Hematopoietic multipotent progenitor cell treated with erythropoietin and hydrocortisone succinate and interleukin-3 and kit ligand, for 8 days (in vitro differentiated cells): ENCODE measurements at places on chromosomes 6 and 20.

DNA sequence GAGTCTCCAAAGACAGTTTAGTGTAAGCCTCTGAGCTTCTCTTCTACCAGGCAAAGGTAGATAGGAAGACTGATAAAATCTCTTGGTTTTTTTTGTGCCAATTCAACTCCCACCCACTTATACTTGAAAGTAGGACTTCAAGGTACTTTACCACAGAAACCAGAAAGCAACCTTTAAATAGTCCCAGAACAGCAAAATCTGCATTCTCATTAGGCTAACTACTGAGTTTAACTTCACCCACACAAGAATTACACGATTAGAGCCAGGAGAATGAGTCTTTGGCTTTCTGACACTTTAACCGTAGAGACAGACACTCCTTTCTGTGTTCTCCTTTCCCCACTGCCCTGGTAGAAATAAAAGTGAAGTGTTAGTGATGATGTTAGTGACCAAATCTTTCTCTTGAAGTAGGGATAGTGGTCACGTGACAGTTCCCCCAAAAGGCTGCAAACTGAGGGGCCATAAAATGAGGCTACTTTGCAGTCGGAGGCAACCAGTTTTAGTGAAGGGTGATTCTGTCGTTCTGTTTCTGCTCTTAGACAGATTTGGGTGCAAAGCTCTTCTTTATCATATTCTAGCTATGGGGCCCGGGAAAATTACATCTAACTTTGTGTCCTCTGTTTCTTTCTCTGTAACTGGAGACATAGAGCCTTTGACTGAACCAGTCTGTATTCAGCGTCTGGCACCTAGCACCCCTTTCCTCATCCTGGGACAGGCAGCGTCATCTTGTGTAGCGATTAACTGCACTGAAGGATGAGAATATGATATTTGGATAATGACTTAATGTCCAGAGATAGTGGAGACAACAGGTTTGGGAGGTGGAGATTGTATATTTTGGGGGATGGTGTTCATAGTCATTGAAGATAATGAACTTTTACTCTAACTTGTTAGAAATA is 206.4 kb upstream of the CITED2 start:
- DNase-seq: no peak

DNA sequence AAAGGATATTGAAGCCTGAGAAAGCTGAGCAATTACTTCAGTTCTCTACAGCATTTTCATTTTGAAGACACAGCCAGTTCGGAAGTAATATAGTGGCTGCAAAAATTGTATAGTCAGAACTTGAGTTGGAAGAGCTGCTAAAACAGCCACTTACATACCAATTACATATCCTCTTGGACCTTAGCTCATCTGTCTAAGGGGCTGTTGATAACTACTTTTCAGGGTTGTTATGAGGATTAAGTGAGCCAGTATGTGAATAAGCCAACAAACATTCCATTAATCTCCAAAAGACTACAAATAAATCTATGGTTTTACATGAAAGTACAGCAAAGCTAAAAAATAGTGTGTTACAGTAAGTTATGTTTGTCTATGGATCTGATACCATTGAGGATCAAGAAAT is 59.7 kb downstream of the TMEM200A start:
- DNase-seq: no peak

DNA sequence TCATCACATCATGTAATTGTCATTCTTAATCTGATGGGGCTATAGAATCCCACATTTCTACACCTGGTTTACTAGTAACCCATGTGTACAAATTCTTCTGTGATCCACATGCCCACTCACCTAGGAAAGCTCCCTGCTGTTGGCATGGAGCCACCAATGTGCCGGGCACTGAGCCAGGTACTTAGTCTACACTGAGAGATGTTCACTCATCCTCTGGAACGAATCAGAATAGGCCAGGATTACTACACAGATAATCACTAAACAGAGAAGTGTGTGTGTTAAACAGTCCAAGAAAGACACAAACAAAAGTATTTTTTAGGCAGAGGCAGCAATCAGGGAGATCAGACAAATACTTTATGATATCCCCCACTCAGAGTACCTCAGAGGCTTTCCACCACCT is 193.2 kb upstream of the VGLL2 start:
- no peak for DNase-seq

DNA sequence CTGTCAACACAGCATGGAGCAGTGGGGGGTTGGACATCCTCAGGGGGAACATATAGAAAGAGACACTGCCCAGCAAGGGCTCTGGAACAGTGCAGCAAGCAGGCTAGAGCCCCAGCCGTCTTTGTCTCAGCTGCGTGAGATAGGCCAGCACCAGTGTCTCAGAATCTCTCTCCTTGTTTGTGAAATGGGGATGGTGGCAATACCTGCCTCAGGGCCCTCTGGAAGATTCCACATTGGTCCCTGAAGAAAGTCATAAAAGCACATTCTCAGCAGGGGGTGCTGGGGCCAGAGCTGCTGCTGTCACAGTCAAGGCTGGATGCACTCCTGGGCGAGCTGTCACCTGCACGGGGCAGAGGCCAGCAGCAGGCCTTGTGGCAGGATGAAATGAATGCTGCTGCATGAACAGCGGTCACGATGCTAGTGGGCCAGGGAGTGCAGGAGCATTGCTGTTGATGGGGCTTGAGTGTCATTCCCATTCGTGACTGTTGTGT is 121.7 kb downstream of the SYCP2 start:
- no peak for DNase-seq

DNA sequence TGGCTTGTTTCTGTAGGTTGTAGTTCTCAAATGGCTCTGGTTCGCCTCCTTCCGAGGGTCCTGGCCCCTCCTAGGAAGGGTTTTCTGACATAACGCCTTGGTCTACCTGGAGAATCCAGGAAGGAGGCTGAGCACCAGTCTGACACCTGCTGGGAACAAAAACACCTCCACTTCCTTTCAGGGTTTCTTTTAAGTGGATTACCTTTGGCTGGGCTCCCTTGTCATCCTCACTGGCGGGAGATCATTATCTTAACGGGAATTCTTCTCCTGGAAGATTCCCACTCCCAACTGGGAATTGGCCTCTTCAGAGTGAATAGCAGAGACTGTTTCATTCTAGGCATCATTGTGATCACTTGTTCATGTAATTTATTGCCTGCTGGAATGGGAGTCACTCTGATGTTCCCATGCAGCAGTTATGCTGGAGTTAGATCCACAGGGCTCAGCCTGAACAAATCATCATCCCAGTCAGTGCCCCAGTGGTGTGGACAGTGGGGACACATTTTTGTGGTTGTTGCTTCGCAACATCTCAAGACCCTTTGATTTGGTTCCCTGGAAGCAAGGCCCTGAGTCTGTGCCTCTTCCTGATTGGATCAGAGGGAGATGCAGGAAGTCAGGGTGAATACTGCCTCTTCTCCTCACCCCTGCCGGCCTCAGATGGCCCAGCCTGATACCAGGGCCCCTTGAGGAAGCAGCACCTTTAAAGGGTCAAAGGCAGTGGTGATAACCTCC is 49.1 kb downstream of the LYRM2 start:
- no peak for DNase-seq

GRCh38 chr20:40856653-40857052 is 167.6 kb upstream of the MAFB start:
- no peak for DNase-seq

GRCh38 chr6:156848123-156848522 is 70.9 kb downstream of the ARID1B start:
- no peak for DNase-seq

GRCh38 chr6:72675396-72675795 is 53.5 kb downstream of the KCNQ5 start:
- DNase-seq: no peak

GRCh38 chr6:13682346-13682745 is 29.3 kb downstream of the RANBP9 start:
- DNase-seq: no peak

GRCh38 chr6:111610548-111611172 is 5.0 kb upstream of the TRAF3IP2 start:
- DNase-seq: no peak

DNA sequence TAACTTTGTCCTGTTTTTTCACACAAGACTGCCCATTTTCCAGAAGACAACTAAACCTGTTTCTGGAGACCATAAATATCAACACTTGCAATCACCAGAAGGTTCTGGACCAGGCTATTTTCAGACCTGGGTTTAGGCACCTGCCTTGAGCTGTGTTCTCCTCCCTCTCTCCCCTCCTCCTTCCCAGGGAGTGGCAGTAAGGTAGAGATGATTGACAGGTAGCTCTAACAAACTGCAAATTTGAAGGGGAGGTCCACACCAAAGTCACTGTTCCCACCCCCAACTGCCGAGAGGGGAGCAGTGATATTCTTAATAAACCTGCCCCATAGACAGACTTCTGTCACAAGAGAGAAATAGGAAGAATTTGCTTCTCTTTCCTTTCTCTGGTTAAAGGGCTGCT is 91.2 kb upstream of the BACH2 start:
- no peak for DNase-seq

DNA sequence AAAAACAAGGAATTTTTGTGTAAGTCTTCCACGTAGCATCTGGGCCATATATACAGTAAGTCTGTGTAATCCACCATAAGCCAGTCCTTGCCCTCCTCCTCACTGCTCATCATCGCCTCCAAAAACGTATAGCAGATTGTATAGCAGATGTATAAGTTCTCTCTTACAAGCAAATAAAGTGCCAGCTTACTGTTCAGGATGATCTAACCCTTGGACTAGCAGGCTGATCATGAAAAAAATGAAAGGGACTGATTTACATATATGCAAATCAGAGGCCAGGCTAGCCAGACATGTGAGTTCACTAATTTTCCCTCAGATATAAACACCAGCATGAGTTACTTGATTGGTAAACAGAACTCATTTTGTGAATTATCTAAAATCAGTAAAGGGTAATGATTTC is 171.5 kb downstream of the LY86 start:
- no peak for DNase-seq

- DNase-seq: no peak
Observed at GRCh38 chr6:158011980-158012566, 30.4 kb downstream of the SYNJ2 start.

DNA sequence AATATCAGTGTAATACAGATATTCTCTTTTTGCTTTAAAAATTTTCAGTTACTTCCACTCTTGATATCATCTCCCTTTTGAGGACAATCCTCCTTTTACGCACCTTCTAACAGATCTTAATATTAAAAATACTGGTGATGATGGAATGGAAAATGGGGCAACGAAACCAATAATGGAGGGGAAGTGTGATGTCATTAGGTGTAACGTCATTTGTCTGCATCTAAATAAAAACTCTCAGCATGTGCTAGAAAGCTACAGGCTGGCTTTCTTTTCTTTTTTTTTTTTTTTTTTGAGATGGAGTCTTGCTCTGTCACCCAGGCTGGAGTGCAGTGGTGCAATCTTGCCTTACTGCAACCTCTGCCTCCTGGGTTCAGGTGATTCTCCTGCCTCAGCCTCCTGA is 66.5 kb downstream of the IYD start:
- no peak for DNase-seq

DNA sequence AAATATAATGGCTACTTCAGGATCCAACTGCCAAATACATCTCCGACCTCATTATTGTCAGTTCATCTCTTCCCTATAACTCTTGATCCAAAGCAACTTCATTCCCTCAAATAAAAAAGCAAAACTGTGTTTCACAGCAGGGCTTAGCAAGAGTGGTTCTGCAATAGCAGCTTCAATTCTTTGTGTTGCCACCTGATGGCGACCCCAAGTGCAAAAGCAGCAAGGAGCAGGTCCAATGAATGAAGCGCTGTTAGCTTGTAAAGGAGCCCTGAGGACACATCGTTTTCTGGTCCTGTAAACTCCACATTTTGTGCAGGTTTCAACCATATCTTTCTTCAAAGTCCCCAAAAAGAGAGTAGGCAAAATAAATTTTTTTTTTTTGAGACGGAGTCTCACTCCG is 19.6 kb downstream of the RTN4IP1 start:
- peak; percentile 23 for DNase-seq

- DNase-seq: no peak
Observed at GRCh38 chr6:89729818-89730217, 89.8 kb downstream of the MDN1 start.

DNA sequence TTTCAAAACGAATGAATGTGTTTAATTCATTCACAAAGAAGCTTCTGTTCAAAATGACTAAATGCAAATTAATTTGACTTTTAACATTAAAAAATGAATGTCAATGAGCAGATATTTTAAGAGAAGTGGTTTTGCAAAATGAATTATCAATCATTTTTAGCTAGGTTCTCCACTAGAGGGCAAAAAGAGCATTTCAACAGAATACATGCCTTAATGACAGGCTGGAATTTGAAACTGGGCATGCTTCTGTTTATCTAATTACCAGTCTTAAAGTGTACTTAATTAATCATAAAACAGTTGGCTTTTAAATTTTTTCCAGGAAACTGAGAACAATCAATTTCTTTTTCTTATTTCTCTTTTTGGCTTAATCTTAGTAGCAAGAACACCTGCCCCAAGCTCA is 63.8 kb upstream of the TINAG start:
- peak; percentile 1 for DNase-seq

- DNase-seq: no peak
Observed at GRCh38 chr6:125732398-125732797, 17.0 kb upstream of the HEY2 start.

DNA sequence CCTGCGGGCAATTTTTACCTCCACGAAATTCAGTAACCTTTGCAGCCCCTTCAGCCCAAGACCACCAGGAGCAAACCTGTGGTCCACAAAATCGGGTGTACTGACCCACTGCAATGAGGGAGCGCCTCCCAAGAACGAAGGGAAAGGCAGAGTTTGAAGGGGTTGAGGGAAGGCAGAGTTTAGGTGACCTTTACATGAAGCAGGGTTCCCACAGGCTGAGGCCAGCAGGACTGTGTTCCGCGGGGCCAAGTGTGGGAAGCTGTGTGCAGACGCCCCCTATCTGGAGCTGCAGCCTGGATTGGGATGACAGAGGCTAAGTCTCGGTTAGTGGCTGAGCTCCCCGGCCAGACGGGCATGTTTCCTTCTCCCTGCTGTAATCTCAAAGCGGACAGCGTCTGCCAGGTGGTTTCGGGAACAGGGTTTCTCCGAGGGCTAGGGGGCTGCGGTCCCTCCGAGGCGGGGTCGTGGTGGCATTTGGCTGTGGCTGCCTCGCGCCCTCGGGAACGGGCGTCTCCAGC is 826 bp upstream of the PYGB start:
- peak; percentile 51 for DNase-seq

DNA sequence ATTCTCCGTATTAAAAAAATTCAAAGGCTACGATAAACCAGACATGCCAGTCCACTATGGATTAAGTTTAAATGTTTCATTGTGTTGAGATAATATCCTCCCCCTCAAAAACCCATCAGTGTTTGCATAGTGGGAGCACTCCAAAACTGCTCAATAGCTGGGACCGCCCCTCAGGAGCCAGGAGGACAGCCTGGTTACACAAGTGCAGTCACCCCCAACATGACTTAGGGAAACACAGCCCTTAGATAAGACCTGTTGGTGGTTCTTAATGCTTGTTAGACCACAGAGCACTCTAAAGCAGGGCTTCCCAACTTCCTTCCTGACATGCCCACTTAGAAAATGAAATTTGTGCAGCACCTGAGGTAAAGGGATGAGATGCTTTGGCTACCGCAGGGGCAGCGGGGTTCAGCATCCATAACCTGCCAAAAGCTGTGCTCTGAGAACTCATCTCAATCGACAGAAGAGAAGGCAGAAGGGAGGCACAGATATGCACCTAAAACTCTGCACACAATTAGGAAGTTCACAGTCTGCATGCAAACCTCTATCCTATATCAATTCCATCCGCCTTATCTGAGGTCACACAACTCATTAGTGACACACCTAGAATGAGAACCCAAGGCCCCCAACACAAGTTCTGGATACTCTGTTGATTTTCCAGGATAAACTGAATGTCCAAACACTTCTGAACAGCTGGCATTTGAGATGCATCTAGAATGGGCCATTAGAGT is 74.3 kb downstream of the RALGAPA2 start:
- peak; percentile 62 for DNase-seq
